ENCODE measurements at places on chromosomes 6 and 20.

GRCh38 chr6:33139596-33140206 lies 52.6 kb downstream of the COL11A2 start:
- DNase-seq = no peak

DNA sequence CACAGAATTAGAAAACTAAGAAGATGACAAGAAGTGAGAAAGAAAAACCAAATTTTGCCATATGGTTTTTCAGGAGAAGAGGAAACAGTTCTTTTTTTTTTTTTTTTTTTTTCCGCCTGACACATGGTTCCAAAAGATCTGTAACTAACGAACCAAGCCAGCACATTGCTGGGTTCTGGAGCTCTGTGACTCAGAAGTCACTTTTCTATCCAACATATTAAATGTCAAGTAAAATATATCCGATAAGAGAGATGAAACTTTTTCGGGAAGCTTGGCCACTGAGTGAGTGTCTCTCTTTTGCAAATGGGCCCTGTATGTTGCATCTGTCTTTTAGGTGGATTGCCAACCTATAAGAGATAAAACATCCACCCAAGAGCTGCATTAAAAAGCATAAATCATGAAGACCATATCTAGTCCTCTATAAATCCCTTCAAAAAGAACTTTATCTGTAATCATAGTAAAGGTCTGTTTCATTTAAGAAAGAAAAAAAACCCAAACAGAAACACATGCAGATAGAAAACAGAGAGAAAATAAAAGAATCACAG lies 4.6 kb downstream of the METTL24 start:
- no peak for DNase-seq

DNA sequence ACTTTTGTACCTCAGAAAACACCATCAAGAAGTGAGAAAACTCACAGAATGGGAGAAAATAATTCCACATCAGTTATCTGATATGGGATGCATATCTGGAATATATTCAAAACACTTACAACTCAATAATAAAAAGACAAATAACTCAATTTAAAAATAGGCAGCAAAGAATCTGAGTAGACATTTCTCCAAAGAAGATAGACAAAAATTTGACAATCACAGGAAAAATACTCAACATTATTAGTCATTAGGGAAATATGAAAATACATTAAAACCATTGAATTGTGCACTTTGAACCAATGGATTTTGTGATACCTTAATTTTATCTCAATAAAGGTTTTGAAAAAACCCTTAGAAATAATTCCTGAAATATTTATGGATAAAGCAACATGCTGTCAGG lies 36.9 kb upstream of the STMND1 start:
- DNase-seq = no peak

- no peak for DNase-seq
Measured at GRCh38 chr6:66264376-66264775, 557.4 kb upstream of the EYS start.

GRCh38 chr6:79048611-79049010 lies 29.4 kb downstream of the PHIP start:
- DNase-seq = peak; percentile 60

DNA sequence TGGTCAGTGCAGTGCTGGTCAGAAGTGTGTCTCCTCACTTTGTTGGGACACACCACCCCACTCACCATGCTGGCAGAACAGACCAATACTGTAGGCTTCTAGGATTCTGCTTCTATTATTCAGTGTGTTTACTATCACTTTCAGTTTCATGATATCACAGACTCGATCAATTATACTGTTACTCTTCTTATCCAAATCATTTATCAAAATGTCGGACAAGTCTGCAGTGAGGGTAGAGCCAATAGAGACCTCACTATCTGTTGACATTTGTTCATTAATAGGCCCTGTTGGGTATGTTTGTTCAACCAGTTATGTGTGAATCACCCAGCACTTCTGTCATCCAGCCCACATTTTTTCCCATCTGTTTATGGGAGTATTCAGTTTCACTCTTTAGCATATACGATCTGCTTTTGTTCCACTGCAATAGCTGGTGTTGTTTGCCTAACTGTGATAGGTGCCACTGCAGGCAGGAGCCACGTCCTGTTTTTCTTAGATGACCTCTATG lies 140.1 kb downstream of the NRN1 start:
- DNase-seq = peak; percentile 78

DNA sequence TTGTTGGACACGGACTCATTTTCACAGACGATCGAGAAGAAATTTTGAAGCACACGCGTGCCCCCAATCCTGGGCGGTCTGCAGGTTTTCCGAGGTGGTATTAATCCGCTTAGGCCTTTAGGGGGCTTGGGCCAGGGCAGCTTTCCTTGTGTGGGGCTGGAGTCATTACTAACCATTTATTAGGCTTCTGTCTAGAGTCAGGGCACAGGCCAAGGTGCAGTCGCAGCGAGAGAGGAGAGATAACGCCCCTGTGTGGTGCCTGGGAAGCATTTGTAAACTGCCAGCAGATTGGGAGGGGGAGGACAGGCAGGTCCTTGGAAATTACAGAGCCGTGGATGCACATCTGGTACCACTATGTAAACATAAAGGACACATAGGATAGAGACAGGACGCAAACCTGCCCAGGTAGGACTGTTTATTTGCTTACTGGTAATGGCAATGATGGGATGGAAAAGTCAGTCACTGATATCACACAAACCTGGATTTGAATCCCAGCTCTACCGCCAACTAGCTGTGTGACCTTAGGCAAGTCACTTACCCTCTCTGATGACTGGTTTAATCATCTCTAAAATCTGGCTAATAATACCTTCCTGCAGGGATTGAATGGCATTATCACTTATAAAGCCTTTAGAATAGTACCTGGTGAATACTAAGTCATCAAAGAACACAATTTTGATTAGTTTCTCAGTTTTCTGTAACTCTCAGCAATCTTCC lies 76.4 kb downstream of the TMEM242 start:
- no peak for DNase-seq

DNA sequence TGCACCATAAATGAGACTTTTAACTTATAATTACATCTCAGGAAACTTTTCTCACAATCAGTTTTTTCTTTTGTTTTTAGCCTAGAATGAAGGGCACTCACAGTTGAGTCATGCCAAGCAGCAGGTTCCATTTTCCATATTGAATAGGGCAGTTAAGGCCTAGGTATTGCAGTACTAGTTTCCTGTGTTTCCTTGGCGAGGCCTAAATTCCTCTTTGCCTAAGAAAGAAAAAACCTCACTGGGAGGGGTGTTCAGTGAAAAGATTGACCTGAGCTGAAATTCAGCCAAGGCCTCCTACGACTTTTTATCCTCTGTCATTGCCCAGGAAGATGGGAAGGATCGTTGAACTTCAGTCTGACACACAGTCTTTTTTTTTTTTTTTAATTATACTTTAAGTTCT lies 85.5 kb downstream of the IMPG1 start:
- no peak for DNase-seq

DNA sequence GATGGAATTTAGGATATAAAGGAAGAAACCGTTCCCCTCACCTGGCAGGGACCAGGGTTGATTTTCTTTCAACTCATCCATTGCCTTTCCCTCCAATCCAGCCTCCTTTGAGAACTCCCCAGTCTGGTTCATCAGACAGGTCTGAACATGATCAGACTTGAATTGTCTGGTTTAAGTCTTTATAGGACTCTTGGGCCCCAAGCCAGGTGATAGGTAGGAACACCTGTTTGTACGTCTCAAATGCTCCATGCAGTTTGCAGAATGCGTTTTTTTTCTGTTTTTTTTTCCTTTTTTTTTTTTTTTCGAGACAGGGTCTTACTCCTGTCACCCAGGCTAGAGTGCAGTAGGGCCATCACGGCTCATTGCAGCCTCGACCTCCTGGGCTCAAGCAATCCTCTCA lies 4.1 kb upstream of the CEP250 start:
- DNase-seq = no peak

- DNase-seq = no peak
Measured at GRCh38 chr20:23856736-23857135, 22.8 kb downstream of the CST5 start.
